Left lobe of liver (tissue), 2 donors: ENCODE measurements at places on chromosomes 6 and 20.

DNA sequence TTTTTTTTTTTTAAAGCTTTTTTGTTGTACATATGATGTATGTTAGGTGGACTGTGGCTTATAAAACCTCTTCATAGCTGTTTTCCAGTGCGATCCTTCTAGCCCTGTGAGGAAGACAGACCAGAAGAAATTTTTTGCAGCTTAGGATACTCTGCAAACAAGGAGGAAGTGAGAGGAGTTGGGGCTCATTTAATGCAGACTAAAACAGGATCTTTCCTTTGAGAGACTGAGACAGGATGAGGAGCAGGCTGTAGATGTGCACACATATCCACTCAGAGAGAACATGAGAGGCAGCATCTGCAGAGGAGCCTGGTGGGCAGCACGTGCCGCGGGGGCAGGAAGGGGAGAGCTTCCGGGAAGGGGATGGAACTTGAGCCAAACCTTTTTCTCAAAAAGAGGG is 45.7 kb downstream of the PPARD start:
- DNase-seq = no peak

GRCh38 chr20:539848-540247 is 3.7 kb downstream of the CSNK2A1 start:
- DNase-seq = no peak

DNA sequence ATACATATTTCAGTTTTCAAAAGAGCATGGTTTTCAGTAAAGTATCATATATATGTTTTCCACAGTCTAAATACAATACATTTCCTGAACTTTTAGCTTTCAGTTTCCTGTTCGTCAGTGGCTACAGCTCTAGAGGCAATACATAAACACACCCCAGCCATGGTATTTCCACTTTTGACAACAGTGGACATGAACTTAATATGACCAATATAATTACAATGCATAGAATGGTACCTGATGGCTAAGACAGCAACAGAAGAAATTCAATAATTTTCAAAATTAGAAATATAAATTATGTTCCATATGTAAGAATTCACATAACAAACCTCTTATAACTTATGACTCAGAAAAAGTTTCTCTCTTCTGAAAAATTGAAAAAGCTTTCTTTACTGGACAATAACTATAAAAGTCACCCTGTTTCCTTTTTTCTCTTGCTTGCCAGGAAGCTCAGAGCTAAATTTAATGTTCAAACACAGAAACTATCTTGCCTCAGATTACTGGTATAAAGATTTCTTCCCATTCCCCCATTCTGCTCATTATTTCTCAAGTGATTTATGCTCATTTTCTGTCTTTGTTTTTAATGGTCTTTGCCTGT is 19.2 kb downstream of the FKBP5 start:
- DNase-seq = no peak

- no peak for DNase-seq
Observed at GRCh38 chr20:49275636-49276035, 2.2 kb downstream of the ZNFX1 start.

GRCh38 chr20:3238616-3239025 is 369 bp downstream of the SLC4A11 start:
- no peak for DNase-seq

GRCh38 chr20:15242773-15243172 is 905.4 kb upstream of the FLRT3 start:
- no peak for DNase-seq

DNA sequence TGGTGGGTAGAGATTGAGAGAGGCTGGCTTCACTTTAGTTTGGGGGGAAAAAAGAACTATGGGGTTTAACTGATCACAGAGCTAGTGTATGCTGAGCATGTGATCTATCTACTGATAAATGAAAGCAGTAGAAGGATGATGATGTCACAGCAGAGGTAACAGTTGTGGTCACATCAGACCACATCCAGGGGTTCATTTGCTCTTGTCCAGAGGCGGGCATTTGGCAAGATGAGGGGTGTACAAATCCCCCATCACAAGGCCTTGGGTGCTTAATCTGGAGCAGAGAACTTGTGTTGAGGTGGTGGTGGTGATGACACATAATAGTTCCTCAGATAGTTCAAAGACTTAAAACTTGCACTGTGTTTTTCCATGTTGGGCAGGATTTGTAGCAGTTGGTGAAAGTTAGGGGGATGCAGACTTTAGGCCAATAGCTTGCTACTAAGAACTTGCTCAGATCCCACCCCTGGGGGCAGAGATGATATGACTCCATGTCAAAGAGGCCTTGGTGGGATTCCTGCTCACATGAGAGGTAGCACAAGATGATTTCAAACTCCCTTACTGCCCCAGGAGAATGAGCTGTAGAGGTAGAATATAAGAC is 63.4 kb downstream of the PRDM1 start:
- no peak for DNase-seq

DNA sequence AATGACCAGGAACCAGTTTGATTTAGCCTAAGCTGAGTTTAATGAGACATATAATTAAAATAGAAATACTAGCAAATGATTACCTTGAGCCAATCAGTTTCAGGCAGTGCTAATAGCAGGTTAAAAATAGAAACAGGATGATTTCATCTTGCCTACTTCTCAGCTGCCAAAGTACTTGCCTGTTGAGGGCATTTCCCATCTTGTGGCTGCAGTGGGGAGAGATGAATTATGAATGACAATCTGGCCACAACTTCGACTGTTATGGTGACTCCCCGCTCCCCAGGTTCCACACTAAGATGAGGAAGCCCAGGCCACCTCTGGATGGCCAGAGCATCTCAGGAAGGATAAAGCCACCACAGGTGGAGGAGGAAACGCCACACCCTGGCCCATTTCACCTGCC is 31.3 kb downstream of the MBOAT1 start:
- DNase-seq = no peak

DNA sequence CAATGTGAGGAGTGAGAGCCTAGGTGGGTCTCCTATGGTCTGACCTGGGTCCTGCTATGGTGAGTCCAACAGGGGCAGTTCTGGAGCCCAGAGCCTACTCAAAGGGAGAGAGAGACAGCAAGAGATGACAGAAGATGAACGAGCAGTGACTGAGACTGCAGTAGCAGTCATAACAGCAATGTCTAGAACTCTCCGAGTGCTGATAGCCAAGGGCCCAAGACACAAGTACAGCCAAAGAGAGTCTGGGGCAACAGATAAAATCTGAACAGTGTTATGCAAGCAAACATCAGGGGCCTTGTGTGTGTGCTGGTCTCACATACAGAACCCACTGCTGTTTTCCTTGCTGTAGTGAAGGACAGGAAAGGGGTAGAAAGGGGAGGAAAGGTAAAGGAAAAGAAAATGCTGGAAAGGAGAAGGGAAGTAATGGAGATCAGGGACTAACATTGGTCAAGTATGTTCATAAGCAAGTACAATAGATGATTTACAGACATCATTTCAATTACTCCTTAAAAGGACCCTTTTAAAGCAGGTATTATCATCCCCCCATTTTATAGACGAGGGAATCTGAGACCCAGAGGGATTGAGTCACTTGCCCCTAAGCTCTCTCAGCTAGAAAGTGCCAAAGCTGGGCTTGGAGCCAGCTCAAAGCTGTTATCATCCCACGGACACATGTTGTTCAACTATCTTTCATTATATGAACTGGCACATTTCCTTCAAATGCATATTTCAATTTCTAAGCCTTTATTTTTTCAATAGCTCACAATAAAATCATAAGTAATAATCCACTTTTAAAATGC is 182.3 kb upstream of the RAB32 start:
- no peak for DNase-seq

DNA sequence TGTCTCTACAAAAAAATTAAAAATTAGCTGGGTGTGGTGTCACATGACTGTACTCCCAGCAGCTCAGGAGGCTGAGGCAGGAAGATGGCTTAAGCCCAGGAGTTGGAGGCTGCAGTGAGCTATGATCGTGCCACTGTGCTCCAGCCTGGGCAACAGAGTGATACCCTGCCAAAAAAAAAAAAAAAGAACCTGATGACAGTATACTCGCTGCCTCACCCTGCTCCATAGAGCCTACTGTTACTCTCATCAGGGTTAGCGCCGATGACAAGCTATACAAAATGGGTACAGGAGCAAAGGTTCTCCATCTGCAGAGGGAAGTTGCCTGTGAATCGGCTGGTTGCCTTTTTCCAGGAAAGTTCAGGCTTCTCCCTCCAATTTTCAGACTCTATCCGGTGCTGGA is 53.4 kb downstream of the GMPR start:
- DNase-seq = no peak

DNA sequence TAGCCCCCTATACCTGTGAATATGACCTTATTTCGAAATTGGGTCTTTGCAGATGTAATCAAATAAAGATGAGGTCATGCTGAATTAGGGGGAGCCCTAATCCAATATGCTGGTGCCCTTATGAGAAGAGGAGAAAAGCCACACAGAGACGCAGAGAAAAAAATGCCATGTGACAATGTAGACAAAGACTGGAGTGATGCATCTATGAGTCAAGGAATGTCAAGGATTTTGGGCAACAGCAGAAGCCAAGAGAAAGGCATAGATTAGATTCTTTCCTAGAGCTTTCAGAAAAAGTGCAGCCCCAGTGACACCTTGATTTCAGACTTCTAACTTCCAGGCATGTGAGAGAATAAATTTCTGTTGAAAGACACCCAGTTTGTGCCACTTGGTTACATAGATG is 47.4 kb upstream of the HS3ST5 start:
- DNase-seq = no peak

- no peak for DNase-seq
Observed at GRCh38 chr6:53287336-53288225, 61.2 kb downstream of the ELOVL5 start.

GRCh38 chr6:41640426-41640825 is 2.2 kb downstream of the MDFI start:
- no peak for DNase-seq

DNA sequence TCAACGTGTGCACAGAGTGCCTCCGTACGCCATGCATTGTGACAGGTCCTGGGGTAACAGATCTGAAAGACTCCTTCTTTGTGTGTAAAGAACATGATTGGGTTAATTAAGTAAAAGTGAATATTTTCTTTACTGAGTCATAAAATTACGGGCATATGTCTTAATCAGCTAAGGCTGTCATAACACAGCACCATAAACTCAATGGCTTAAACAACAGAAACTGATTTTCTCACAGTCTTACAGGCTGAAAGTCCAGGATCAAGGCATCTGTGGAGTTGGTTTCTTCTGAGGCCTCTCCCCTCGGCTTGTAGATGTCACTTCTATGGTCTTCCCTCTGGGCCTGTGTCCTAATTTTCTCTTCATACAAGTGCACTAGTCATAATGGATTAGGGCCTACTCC is 176.9 kb downstream of the MTFR2 start:
- DNase-seq = no peak

DNA sequence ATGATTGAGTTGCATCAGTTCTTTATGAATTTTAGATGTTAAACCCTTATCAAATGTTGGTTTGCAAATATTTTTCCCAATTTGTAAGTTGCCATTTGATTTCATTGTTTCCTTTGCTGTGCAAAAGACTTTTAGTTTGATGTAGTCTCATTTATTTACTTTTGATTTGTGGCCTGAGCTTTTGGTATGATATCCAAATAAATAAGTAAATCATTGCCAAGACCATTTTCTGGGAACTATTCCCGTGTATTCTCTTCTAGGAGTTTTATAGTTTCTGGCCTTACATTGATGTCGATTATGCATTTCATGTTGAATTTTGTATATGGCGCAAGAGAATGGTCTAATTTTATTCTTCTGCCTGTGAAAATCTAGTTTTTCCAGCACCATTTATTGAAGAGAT is 13.4 kb downstream of the AIG1 start:
- no peak for DNase-seq

DNA sequence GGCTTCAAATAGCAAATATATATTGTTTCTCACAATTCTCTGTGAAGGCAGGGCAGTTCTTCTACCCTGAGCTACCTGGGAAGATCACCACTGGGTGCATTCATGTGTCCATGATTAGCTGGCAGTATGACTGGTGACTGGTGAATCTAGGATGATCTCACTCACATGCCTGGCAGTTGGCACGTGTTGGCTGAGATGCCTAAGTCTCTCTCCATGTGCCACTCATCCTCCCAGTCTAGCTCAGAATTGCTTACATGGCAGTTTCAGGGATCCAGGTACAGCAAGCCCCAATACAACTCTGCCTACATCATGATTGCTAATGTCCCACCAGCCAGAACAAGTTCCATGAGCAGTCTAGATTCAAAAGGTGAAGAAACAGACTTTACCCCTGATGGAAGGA is 346.8 kb upstream of the CNR1 start:
- no peak for DNase-seq
